ENCODE measurements at places on chromosomes 1 and 21.
A peak's percentile ranks its signal among the peaks of the same experiment; 100 is the strongest.

- no peak for DNase-seq
Observed at GRCh38 chr1:89962024-89962741, 32.7 kb upstream of the ZNF326 start.

- DNase-seq = no peak
Observed at GRCh38 chr21:45970674-45971615, 10.6 kb upstream of the COL6A1 start.

- peak; percentile 42 for DNase-seq
Observed at GRCh38 chr21:44866780-44867179, 6.7 kb downstream of the PTTG1IP start.

DNA sequence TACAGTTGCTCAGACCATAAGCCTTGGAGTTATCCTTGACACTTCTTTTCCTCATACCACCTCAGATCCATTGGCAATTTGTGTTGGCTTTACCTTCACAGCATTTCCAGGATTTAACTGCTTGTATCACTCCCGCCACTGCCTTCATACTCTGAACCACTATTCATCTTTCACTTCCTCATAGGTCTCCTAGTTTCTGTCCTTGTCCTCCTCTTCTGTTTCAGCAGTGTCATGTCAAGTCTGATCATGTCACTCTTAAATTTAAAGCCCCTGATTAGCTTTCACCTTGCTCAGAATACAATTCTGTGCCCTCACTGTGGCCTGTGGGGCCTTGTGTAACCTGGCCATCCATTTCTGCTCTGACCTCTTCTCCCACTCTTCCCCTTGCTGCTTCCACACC, 34.7 kb upstream of the C1orf115 start:
- no peak for DNase-seq

DNA sequence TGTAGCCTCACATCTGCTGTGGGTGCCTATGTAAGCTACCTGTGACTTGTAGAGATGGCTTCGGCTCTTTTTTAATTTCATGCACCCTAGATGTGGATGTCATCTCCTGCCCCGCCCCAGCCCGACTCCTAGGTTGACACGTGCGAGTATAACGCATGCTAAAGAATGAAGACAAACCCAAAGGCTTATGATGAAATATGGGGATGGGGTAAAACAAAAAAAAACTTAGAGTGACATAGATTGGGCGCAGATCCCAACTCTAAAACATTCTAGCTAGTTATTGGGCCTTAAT, 613 bp upstream of the ERO1B start:
- DNase-seq = no peak

DNA sequence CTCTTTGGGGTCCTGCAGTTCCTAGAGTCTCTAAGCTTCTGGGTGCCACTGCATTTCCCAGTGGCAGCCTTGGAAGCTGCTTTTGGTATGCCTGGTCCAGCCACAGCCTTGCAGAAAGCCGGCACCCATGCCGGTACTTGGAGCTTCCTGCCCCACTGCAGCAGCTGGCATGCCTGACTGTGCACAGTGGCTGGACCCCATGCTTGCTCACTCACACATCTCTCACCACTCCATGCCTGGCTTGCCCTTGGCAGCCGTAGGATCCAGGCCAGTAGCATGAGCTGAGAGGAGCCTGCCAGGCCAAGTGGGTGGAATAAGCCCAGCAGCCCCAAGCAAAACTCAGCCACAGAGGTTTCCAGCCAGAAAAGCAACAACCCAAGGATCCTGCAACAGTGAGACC, 20.3 kb upstream of the FNBP1L start:
- no peak for DNase-seq

DNA sequence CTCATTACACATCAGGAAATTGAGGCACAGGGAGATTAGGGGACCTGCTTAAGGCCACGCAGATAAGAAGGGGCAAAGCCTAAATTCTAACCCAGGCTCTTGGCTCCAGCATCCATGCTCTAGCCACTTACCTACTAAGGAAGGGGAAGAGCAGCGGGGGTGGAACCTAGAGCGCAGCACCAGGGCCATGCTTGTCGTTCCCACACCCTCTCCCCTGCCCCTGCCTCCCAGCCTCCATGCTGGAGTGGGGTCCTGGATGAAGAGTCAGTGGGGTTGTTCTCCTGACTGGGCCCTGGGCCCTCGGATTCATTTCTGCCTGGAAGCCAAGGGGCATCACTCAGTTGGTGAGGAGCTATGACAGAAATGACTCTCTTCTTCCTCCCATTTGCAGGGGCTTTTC, 133.3 kb downstream of the FOXD2 start:
- no peak for DNase-seq

- DNase-seq = no peak
Observed at GRCh38 chr21:31075848-31076247, 37.6 kb upstream of the KRTAP19-8 start.

GRCh38 chr1:109801791-109802135, 38.0 kb upstream of the EPS8L3 start:
- DNase-seq = no peak

DNA sequence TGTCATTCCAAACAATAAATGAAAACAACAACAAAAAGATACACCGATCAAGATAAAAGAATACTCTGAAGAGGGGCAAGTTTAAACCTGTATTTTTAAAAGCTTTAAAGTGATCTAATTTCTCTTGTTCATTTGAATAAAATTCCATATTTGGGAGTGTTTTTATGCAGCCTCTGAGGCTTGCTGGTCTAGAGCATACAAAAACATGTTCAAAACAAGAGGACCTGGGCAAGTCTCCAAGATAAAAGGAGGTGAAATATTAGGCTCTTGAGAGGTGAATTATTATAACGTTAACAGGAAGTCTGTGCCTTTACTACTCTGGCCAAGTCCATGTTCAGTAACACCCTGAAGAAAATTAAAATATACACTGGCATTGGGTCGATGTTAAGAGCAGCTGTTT, 20.1 kb downstream of the URB1 start:
- DNase-seq = no peak

DNA sequence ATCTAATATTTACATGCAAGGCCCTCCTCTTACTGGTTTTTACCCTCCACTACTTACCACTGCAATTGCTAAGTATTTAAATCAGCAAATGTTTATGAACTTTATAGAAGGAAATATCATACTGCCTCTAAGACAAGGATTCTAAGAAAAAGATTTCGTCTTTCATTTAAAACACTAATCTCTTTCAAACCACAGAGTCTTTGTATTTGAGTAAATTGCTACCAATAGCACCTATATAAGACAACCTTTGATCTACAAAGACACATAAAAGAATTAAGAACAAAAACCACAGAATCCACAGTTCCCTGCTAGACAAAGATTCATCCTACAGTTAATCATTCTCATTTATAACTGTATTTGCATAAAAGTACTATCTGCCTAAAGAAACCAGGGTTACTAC, 37.6 kb downstream of the RNF115 start:
- DNase-seq = no peak

- DNase-seq = no peak
Observed at GRCh38 chr1:10776190-10776905, 20.1 kb downstream of the CASZ1 start.

GRCh38 chr1:109906839-109907180, 3.8 kb upstream of the CSF1 start:
- DNase-seq = no peak

DNA sequence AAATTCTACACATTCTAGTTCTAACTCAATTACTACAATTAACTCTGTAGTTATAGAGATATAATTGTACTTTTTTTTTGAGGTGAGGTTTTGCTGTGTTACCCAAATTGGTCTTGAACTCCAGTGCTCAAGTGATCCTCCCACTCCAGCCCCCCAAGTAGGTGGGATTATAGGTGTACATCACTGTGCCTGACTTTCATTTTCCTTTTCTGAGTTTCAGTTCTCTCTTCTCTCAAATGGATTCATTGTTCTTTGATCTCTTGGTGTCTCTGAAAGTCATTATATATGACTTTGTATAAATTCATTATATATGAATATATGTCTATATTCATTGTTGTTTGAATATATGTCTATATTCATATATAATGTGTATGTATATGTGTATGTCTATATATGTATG, 74.0 kb upstream of the GALNT2 start:
- no peak for DNase-seq

DNA sequence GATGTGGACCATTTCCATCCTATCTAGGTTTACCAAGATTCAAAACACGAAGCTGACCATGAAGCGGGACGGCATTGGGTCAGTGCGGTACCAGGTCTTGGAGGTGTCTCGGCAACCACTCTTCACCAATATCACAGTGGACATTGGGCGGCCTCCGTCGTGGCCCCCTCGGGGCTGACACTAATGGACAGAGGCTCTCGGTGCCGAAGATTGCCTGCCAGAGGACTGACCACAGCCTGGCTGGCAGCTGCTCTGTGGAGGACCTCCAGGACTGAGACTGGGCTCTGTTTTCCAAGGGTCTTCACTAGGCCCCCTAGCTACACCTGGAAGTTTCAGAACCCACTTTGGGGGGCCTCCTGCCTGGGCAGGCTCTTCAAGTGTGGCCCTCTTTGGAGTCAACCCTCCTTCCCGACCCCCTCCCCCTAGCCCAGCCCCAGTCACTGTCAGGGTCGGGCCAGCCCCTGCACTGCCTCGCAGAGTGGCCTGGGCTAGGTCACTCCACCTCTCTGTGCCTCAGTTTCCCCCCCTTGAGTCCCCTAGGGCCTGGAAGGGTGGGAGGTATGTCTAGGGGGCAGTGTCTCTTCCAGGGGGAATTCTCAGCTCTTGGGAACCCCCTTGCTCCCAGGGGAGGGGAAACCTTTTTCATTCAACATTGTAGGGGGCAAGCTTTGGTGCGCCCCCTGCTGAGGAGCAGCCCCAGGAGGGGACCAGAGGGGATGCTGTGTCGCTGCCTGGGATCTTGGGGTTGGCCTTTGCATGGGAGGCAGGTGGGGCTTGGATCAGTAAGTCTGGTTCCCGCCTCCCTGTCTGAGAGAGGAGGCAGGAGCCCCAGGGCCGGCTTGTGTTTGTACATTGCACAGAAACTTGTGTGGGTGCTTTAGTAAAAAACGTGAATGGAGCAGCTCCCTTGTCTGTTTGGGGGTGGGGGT, 864 bp upstream of the CCDC24 start:
- no peak for DNase-seq

Measured in NCI-H1694 treated with DMSO at 0.1 percent for 48 hours (cell line).